ENCODE measurements at places on chromosomes 6 and 20. TPM values are rescaled to one million over a fixed set of nuclear protein-coding genes. Genes with fewer than 3 reads are reported as not detected.

GRCh38 chr6:626236-626635 lies 30.7 kb downstream of the HUS1B start:
- no peaks in the 10 kb centered on the region for H3K27me3 ChIP-seq
- H3K4me1 ChIP-seq: peaks cover 8% of the 10 kb centered on the region
- no peak overlapping the region for H3K4me3 ChIP-seq
- no peak for DNase-seq
- no peak overlapping the region for H3K27ac ChIP-seq

The CD2AP gene
- 27.9 TPM for total RNA-seq

The WFDC12 gene
- total RNA-seq: not detected

GRCh38 chr6:119285908-119286625 lies 63.5 kb downstream of the MAN1A1 start:
- H3K36me3 ChIP-seq: no peaks in the 10 kb centered on the region
- H3K27ac ChIP-seq: no peak overlapping the region
- DNase-seq: no peak
- no peak overlapping the region for H3K4me3 ChIP-seq
- no peaks in the 10 kb centered on the region for H3K27me3 ChIP-seq
- no peaks in the 10 kb centered on the region for H3K4me1 ChIP-seq

The MUC22 gene
- total RNA-seq: not detected

The CGA gene
- not detected for total RNA-seq

DNA sequence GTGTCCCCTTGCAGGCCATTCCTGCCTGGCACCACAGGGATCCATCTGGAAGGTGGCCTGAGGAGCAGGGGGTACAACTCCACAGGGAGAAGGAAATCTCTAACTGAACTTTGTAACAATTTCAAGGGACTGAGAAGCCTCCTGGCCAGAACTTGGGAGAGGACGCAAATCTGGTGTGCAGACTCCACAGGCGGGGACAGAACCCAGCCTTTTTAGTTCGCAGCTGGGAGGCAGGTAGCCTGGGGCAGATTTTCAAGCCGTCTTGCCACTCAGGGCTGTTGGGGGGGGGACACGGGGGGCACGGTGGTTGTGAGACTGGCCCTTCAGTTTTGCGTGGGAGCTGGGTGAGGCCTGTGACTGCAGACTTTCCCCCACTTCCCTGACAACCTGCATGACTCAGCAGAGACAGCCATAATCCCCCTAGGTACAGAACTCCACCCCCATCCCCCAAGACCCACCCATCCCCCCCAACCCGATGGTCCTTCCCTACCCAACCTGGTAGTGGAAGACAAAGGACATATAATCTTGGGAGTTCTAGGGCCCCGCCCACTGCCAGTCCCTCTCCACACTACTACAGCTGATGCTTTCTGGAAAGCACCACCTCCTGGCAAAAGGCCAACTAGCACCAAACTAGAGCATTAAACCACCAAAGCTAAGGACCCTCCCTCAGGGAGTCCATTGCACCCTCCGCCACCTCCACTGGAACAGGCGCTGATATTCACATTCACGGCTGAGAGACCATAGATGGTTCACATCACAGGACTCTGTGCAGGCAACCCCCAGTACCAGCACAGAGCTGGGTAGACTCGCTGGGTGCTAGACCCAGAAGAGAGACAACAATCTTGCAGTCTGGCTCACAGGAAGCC lies 3.0 kb upstream of the HUS1B start:
- DNase-seq: no peak
- no peaks in the 10 kb centered on the region for H3K36me3 ChIP-seq
- H3K4me3 ChIP-seq: no peak overlapping the region

The CCHCR1 gene
- total RNA-seq: 36.8 TPM

The ID4 gene
- total RNA-seq: not detected

- no peaks in the 10 kb centered on the region for H3K36me3 ChIP-seq
- peaks cover 18% of the 10 kb centered on the region for H3K4me1 ChIP-seq
- no peak for DNase-seq
- H3K27ac ChIP-seq: no peak overlapping the region
These were observed 14.7 kb upstream of the TNFAIP3 start for GRCh38 chr6:137852346-137852745.

The ACAT2 gene
- total RNA-seq: 139 TPM

- peaks cover 25% of the 10 kb centered on the region for H3K4me1 ChIP-seq
- DNase-seq: no peak
- H3K27me3 ChIP-seq: no peaks in the 10 kb centered on the region
- H3K27ac ChIP-seq: peak overlapping the region; percentile 82
These were observed 102.9 kb downstream of the OR2B2 start for GRCh38 chr6:27809067-27809938.

- H3K36me3 ChIP-seq: 0 out of 2 replicates have a peak, but pooled peaks cover 5% of the 10 kb centered on the region
- H3K4me3 ChIP-seq: peak overlapping the region; percentile 67
- no peak for DNase-seq
- H3K27me3 ChIP-seq: no peaks in the 10 kb centered on the region
- peak overlapping the region; percentile 91 for H3K27ac ChIP-seq
These were observed 61.7 kb downstream of the FAM217A start for GRCh38 chr6:4017058-4017739.

- no peak overlapping the region for H3K27ac ChIP-seq
- no peak overlapping the region for H3K4me3 ChIP-seq
- no peak for DNase-seq
- no peaks in the 10 kb centered on the region for H3K27me3 ChIP-seq
- H3K4me1 ChIP-seq: no peaks in the 10 kb centered on the region
These were observed 6.3 kb downstream of the ADGRG6 start for GRCh38 chr6:142307963-142308748.

Data from GM12878 (cell line).